Left cardiac atrium (tissue), 4 donors: ENCODE measurements at places on chromosomes 6 and 20. TPM values are rescaled to one million over a fixed set of nuclear protein-coding genes. Genes with fewer than 3 reads are reported as not detected.

Gene TUBE1
- 18.4 TPM for total RNA-seq

Gene GCLC
- total RNA-seq = 17.8 TPM

Gene IMPG1
- not detected for total RNA-seq

Gene PLG
- total RNA-seq = not detected

Gene PSORS1C2
- not detected for total RNA-seq

DNA sequence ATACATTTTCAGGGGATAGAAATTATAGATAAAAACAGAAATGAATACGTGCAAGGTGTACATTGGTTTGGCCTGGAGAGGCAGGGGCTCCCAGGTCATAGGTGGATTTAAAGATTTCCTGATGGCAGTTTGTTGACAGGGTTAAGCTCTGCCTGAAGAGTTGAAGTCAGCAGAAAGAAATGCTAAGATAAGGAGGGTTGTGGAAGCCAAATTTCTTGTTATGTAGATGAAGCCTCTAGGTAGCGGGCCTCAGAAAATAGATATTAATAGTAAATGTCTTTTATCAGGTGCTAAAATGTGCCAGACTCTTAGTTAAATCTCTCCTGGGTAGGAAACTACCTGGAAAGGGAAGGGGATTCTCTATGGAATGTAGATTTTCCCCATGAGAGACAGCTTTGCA is 188.8 kb downstream of the CDH26 start:
- no peak for DNase-seq

DNA sequence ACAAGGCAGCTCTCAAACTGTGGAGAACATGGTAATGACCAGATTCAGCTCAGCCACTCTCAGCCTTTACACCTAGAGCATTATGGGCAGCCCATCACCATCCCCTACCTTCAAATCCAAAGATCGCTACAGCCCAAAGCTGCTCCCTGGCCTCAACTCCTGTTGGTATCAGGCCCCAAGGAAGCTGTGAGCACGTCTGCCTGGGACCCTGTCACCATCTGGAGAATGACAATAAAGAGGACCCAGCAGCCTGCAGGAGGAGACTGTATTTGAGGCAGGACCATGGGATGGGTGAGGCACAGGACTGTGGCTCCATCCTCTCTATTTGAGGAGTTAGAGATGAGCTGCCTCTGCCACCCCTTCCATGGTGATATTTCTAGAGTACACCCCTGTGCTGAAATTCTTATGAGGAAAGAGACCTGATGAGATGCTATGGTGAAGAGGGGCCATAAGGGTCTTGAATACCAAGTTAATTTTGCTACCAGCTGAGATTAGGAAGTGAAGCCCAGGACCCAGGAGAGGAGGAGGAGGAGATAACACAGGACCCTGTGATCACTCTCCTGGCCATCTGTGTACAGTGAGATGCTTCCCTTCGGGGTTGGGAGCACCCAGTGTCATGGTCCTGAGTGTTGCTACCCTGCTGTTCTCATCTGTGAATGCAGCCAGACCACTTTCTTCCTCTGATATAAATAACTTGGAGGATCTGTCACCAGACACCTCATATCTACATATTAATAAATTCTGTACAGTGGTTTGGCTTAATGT is 19.6 kb upstream of the MICB start:
- no peak for DNase-seq

DNA sequence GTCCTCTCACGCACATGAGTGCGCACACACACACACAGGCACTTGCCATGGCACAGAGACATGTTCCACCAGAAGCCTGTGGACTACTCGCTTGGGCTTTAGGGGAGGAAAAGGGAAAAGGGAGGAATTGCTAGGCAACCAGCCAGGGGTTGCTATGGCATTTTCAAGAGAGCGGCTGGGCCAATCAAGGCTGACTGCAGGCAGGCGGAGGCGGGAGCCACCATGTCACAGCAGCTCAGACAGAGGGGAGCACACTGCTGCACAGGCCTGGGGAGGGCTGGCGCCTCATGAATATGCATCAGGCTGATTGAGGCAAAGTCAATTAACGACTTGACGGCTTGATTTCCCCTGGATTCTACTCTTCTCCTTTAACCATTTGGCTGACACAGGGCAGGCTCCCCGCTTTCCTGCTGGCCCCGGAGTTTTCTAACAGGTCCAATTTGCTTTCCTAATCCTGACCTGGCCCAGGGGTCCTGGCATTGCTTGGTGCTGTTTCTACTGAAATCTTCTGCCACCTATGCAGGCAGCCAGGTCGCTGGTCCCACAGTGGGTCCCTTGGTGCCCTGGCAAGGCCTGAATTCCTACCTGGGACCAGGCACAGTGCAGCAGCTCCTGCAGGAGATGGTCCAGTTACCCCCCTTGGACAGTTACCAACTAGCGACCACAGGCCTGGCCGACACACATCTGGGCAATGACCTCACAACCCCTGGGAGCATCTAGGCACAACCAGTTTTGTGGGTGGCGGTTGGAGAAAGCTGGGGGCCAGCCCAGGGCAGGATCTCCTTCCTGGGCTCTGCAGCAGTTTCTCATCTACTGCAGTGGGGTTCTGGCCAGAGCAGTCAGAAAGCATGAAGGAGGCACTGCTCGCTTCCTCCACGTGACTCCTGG is 52.1 kb downstream of the YTHDF1 start:
- no peak for DNase-seq

- DNase-seq = no peak
Measured at GRCh38 chr20:40197691-40198090, 491.3 kb downstream of the MAFB start.

DNA sequence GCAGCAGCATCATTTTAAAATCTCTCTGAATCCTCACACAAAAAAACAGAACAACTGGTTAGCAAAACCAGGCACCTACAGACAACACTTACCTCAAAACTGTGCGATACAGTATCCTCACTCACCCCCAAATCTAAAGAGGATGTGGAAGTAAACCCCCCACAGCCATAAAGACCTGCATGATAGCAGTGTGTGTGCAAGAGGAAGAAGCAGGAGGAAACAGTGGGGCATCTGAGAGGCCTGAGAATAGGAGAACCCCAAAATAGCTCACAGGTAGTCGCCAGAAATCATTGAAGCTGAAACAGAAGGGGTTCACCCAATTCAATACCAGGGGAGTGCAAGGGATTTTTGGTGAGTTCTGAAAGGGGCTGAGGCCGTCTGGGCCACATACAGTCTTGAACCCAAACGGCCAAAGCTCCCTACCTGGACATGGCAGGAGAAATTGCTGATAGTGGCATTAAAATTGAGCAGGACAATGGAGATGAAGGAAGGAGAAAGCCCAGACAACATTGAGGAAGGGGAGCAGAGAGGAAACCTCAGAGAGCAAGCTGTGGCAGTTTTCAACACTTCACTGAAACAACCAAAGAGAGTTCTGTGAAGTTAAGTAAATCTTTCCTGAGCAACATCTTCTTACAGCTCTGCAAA is 129.7 kb downstream of the FIG4 start:
- no peak for DNase-seq
